ENCODE measurements at places on chromosomes 13 and 19. TPM values are rescaled to one million over a fixed set of nuclear protein-coding genes. Genes with fewer than 3 reads are reported as not detected.

DKKL1 gene
- not detected for total RNA-seq

ANKRD10 gene
- total RNA-seq, result 62.9 TPM

ADPRHL1 gene
- total RNA-seq, result 3.5 TPM

ASPDH gene
- total RNA-seq, result not detected

UBE2L5 gene
- not detected for total RNA-seq

ZIC5 gene
- total RNA-seq, result not detected

PDX1 gene
- total RNA-seq, result not detected

PDE4C gene
- not detected for total RNA-seq

PLD3 gene
- 56.8 TPM for total RNA-seq

ADGRE2 gene
- 5.8 TPM for total RNA-seq

TRPC4 gene
- 0.19 TPM for total RNA-seq

GRCh38 chr19:19385896-19386869 lies 19.3 kb upstream of the GATAD2A start:
- DNase-seq, result no peak

GRCh38 chr13:43009506-43009905 lies 13.9 kb upstream of the DNAJC15 start:
- DNase-seq, result no peak

- DNase-seq, result no peak
Observed at GRCh38 chr19:19486343-19487076, 28.8 kb downstream of the TSSK6 start.

DNA sequence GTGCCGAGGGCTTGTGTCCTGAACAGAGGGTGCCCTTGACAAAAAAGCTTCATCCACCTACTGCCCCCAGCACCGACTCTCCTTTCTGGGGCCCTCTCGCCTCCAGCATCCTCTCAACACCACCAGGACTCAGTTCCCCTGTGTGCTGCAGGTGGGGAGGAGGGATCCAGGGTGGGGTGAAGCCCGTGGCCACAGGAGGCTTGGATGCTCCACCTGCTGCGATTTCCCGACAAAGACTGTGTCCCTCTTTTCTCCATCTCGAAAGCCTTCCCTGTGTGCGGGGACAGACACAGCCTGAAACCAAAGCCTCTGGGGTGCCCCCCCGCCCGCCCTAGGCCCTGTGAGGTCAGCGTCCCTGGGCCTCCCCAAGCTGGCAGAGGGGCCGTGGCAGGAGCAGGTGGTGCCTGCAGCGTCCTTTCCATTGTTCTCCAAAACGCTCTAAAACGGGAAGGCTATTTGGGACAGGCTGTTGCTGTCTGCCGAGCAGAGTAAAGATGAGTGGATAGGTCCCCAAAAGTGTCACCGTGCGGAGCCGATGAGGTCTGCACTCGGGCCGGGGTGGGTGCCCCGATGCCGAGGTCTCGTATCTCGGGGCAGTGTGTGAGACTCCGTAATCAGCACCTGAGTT lies 185.7 kb downstream of the PTPRS start:
- DNase-seq, result no peak

DNA sequence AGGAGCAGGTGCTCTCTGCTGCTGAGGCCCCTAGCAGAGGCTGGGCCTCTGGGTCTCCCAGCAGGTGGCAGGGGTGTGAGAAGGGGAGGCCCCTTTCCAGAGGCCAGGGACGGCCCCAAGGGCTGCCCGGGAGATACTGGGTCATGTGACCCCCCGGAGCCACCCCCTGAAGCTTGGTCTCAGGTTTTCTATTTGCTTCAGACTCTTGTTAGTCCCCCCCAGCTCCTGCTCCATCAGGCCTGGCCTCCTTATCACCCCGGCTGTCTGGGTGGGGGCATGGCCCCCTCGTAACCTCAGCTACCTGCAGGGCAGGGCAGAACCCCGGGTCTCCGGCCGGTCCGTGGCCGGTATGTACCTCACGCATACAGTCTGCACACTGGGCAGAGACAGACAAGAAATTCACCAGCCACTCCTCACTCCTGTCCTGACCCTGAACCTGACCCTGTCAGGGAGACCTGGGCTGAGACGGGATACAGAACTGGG lies 13.2 kb upstream of the TCF3 start:
- no peak for DNase-seq

GRCh38 chr19:5018224-5019015 lies 49.5 kb downstream of the KDM4B start:
- no peak for DNase-seq

DNA sequence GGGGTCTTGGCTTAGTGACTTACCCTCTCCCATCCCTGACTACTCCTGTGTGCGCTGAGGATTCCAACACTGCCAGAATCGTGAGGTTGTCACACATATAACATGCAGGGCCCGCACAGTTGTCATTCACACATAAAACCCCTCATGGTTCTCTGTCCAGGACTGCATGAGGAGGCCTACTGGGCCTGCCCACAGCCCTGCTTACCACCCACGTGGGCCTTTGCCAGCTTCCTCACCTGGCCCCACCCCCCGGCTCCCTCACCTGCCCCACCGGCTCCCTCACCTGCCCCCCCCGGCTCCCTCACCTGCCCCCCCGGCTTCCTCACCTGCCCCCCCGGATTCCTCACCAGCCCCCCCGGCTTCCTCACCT lies 197.2 kb downstream of the TEX29 start:
- DNase-seq, result no peak

DNA sequence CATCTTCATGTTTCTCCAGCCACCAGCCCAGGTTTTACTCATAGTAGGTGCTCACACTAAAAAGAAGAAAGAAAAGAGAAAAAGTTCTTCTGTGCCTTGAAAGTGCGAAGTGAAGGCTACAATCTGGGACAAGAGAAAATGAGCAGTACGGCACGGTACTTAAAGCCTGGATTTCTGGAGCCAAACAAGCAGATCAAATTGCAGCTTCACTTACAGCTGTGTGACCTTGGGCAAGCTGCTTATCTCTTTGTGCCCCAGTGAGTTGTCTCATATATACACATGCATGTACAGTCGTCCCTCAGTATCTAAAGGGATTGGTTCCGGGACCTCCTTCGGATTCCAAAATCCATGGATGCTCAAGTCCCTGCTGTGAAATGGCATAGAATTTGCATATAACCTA lies 41.8 kb downstream of the GSX1 start:
- no peak for DNase-seq

DNA sequence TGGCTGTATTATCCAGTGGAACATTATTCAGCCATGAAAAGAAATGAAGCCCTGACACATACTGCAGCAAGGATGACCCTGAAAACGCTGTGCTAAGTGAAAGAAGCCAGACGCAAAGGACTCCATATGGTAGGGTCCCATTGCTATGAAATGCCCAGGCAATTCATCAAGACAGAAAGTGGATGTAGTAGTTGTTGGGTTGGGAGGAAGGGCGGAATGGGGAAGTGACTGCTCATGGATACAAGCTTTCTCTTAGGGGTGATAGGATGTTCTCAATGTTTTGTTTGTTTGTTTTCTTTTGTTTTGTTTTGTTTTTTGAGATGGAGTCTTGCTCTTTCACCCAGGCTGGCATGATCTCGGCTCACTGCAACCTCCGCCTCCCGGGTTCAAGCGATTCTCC lies 11.1 kb upstream of the CEACAM16 start:
- no peak for DNase-seq

DNA sequence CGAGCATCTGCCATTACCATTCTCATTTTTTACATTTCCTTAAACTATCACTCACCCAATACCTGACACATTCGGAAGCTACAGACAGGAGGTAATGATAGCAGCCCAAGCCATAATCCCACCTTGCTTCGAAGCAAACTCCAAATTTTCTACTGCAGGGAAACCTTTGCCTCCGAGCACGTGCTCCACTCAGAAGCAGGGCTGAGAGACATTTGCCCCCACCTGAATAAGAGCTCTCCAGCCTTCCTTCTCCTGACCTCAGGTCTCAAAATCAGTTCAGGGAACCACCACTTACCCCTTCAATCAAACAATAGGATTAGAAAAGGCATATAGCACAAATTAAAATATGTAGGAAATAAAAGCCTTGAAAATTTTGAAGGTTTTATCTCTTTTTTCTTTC lies 2.3 kb upstream of the DACH1 start:
- no peak for DNase-seq

GRCh38 chr13:76349700-76350099 lies 536.5 kb downstream of the KCTD12 start:
- no peak for DNase-seq

- DNase-seq, result no peak
Observed at GRCh38 chr13:24215126-24215525, 54.6 kb downstream of the SPATA13 start.

DNA sequence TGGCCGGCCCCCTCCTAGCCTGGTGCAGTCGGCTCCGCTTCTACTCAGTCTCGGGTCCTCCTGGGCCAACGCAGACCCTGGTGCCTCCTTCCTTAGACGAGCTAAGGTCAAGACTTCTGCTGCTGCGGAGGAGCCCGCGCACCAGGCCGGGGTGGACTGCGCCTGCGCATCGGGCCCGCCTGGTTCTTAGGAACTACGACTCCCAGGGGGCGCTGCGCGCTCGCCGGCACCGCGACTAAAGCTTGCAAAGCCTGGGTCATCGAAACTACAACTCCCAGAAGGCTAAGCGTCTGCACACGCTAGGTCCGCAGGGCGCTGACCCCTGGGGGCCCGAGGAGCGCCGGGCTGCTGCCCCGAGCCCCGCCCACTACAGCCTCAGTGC lies at the start of gene ZNF835:
TSS of gene ZNF835 (minus strand) at position 145 of the 382 bp plus-strand sequence. CDS start 6,559 bp downstream, outside the sequence.
- peak; percentile 28 for DNase-seq

DNA sequence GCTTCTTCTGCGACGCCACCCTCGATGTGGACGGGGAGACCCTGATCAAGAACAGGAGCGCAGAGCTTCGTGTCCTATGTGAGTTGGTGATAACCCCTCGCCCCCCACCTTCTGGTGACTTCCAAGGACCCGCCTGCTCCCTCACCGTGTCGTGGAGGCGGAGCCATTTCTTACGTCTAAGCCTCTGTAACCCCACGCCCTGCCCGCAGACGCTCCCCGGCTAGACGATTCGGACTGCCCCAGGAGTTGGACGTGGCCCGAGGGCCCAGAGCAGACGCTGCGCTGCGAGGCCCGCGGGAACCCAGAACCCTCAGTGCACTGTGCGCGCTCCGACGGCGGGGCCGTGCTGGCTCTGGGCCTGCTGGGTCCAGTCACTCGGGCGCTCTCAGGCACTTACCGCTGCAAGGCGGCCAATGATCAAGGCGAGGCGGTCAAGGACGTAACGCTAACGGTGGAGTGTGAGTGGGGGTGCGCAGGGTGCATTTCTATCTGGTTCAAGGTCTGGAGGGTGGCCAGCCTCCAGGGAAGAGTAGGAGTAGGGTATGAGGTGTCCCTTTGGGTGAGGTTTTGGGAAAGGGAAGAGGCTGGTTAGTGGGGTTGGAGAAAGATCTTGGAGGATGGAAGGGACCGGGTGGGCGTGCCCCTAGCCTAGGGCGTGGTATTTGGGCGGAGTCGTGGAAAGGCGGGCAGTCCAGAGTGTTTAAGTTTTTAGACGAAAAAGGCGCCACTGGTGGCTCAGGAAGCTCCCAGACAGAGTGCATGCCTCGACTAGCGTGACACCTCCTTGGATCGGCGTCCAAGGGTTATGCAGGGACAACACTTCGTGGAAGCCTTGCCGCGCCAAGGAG lies 3.3 kb downstream of the ICAM5 start:
- DNase-seq, result no peak

- DNase-seq, result no peak
Observed at GRCh38 chr19:23470873-23471545, 75.7 kb upstream of the ZNF91 start.

DNA sequence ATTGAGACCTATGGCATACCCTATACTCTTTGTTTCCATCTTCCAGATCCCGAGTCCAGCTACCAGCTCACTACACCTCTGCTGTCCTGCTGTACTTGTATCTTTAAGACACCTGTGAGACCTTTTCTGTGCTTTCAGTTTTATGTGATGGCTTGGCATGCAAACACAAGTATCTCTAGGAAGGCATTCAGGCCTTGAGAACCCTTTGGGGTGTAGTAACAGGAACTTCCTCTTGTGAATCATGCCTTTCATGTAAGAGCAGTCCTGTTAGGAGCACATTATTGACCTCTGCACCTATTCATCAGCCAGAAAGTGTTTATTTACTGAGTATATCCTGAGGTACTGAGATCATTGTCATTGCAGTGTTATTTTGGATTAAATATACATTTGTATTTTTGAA lies 87.0 kb upstream of the HTR2A start:
- no peak for DNase-seq

DNA sequence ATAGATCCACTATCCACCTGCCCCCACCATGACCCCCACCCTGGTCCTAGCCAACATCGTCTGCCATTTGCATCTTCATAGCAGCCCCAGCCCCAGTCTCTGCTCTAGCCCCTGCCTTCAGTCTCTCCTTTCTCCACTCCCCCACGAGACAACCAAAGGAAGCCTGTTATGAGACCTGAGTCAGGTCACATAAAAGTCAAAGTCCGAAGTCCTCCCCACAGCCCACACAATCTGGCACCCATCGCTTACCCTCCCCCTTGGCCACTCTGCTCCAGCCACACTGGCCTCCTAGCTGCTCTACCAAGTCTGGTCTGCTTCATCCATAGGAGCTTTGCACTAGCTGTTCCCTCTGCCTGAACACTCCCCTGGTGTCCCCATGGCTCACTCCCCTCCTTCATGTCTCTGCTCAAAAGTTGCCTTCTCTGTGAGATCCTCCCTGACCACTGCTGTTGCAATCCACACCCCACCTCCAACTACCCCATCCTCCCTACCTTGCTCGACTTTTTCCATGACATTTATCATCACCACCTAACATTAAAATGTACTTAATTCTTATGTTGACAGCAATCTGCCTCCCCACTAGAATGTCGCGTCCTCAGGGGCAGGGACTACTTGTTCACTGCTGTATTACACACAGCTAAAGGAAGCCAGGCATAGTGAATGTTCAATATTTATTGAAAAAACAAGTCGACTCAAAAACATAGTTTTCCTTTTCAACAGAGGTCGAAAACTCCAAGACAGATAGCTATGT lies 1.2 kb upstream of the PLEKHG2 start:
- no peak for DNase-seq

GRCh38 chr19:31572976-31573298 lies 223.7 kb upstream of the TSHZ3 start:
- DNase-seq, result no peak

- DNase-seq, result no peak
Observed at GRCh38 chr13:106385654-106386053, 149.8 kb downstream of the EFNB2 start.

GRCh38 chr19:58021541-58022282 lies 12.1 kb upstream of the ZSCAN1 start:
- no peak for DNase-seq

DNA sequence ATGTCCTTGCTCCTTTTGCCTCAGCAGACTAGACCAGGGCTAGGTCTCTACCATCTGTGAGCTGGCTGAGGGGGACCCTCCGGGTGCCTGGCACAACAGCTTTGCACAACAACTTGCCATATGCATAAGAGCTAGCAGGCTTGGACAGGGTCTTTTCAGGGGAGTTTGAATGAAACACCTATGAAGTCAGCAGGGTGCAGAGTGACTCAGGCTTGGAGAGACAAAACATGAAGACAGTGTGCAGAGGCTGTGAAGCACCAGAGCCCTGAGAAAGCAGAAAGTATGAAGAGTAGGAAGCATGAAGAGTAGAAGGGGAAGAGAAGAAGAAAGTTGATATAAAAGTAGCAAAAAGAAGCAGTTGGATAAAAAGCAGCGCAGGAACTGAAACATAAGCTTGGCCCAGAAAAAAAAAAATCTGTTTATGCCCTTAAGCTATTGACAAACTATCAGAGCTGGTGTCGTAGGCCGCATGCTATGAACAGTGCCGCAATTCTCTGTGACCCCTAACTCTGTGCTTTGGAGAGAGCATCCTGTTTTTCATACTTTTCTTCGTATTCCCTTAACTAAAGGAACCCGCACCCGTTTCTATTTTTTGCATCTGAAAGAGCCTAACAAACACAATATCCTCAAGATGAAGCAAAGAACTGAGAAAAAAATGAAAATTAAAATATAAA lies 52.7 kb upstream of the FAM216B start:
- no peak for DNase-seq

GRCh38 chr13:100229603-100230002 lies 140.7 kb downstream of the PCCA start:
- no peak for DNase-seq

- DNase-seq, result no peak
Observed at GRCh38 chr19:44745341-44745831, 3.1 kb upstream of the BCL3 start.

Measured in esophagus squamous epithelium (tissue), 5 donors.